Uterus (tissue), 4 donors: ENCODE measurements at places on chromosomes 3 and 15. TPM values are rescaled to one million over a fixed set of nuclear protein-coding genes. Genes with fewer than 3 reads are reported as not detected.

The PXYLP1 gene
- 28.7 TPM for total RNA-seq

The IMPG2 gene
- total RNA-seq: 0.70 TPM

The BUB1B gene
- total RNA-seq: 31.5 TPM

The NRG4 gene
- not detected for total RNA-seq

DNA sequence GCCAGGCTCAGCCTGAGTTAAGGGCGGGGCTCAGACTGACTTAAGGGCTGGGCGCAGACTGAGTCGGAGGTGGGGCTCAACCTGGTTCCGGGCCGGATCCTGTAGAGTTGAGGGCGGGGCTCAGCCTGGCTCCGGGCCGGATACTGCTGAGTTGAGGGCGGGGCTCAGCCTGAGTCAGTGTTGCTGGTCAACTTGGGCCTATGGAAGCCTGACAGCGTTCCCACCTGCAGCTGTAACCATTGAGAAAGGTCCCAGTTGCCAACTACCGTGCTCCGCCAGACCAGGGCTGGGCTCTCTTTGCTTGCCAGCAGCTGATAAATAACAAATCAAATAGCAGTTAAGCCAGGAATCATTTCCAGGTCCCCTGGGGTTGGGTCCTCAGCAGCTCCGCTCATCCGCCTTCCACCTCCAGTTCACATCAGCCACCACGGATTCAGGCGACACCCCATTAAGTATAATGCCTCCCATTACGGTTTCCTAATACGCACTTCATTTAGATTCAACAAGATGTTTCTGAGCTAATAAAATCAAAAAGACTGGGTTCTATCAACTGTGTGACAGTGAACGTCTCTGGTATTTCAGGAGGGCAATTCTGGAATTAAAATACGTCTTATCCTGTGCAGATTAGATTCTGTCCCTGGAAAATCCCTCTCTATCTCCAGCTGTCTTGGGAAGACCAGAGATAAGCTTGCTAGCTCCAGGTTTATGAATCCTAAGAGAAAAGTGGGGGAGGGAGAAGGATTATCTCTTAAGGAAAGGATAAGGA is 7.3 kb downstream of the GRIP2 start:
- H3K27me3 ChIP-seq: no peaks in the 10 kb centered on the region
- no peak overlapping the region for H3K4me3 ChIP-seq
- H3K4me1 ChIP-seq: no peaks in the 10 kb centered on the region
- H3K27ac ChIP-seq: no peak overlapping the region

DNA sequence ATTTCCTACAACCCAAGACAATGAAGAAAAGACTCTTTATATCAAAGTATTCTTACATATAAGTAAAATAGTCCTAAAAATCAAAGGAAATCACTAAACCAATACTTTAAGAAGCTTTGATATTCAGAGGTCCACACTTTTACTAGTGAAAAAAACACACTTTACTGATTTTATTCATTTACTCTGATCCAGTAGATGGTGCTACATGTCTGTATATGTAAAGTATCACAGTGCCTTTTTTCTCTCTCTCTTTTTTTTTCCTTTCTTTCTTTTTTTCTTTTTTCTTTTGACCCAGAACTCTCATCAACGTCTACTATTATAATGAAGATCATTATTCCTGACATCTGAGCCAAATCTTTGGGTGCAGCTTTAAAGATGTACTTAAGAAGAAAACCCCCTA is 10.8 kb upstream of the CCDC39 start:
- no peaks in the 10 kb centered on the region for H3K27me3 ChIP-seq
- H3K4me3 ChIP-seq: no peak overlapping the region
- DNase-seq: no peak

GRCh38 chr15:80618685-80619400 is 76.3 kb upstream of the ABHD17C start:
- no peaks in the 10 kb centered on the region for H3K27me3 ChIP-seq
- no peaks in the 10 kb centered on the region for H3K4me1 ChIP-seq
- DNase-seq: no peak
- no peak overlapping the region for H3K4me3 ChIP-seq
- H3K27ac ChIP-seq: no peak overlapping the region

DNA sequence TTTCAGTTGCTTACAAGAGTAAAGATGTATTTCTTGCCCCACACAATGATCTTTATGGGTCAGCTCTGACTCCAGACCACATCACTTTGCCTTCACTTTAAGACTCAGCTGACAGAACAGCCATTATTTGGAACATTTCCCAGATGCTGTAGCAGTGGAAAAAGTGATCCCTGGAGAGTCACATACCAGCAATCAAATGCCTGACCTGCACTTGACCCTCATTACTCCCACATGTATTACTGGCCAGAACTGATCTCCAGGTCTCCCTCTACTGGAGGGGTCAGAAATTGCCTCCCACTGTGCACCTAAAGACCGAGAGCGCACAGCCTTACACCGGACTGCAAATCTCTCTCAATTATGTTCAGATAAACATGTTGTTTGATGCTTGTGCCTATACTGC is 88.6 kb upstream of the ZNF385D start:
- no peak overlapping the region for H3K4me3 ChIP-seq
- H3K4me1 ChIP-seq: no peaks in the 10 kb centered on the region
- H3K27me3 ChIP-seq: no peaks in the 10 kb centered on the region
- DNase-seq: no peak
- no peak overlapping the region for H3K27ac ChIP-seq

DNA sequence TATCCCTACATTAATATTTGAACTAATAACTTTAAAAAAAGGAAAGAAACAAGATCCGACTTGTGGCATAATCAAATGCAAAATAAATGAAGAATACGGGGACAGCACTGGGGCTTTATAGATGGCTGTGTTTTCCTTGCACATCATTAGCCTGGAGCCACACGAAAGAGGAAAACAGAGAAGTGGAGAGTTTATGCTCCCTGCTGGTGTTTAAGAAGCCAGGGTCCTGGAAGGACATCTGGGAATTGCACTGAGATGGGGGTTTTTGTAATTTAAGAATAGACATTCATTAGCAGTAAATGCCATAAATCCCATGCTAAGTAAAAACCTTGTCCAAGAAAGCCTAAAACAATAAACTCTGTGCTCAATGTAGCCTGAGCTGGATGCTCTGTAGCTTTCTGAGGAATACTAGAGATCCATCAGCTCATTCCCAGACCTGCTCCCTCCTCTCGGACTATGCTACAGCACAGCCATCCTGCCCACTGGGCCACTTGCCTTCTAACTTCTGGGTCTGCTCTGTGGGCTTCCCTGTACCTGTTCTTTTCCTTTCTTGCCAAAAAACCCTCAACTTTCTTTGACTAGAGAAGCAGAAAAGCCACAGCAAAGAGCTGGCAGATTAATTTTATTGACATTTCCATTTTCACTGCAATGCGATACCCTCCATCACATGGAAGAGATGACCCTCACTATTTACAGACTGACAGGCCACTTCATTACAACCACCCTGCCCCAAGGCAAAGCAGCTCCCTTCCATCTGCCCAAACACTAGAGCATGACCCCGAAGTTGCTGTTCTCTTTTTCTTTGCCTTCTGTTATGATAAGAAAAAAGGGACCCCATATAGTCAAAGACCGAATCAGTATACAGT is 62.3 kb downstream of the MEIS2 start:
- no peaks in the 10 kb centered on the region for H3K4me1 ChIP-seq
- DNase-seq: no peak
- peak overlapping the region; percentile 14 for H3K27ac ChIP-seq
- no peaks in the 10 kb centered on the region for H3K36me3 ChIP-seq

DNA sequence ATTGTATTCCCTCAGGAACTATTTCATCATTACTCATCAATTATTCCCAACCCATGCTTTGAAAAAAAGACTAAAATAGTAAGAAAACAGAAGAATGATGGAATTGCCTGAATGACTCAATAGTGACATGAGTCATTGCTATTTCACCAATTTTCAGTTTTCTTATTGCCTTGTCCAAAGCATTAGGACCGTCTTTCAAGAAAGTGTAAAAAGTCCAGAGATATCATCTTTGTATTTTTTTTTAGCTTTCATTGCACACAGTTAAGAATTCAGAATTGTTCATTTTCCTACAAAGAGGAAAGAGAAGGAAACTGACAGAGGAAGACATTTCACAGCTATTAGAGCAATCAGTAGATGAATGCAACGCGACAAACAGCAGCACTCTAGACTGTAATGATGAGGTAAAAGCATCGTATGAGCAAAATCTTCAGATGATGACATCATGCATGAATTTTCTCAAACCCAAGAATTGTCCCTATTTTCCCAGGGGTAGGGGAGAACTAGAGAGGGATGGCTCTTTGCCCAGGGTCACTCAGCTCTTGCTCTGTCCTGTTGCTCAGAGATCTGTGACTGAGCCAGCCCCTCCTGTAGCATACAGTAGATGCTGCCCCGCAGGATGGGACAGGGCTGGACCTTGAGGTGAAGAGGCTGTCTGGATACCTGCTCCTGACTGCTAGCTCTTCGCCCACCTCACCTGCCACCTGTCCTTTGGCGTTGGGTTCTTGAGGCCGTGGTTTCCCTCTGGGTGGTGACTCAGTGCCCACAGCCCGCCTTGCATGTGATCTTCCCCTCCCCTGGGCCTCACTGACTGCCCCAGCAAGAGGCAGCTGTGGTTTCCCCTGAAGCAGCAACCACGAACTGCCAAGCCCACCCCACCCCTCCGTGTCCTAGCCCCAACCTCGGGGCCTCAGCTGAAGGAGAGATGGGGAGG is 84.8 kb downstream of the PPCDC start:
- no peaks in the 10 kb centered on the region for H3K27me3 ChIP-seq
- no peak for DNase-seq
- no peaks in the 10 kb centered on the region for H3K4me1 ChIP-seq
- no peak overlapping the region for H3K4me3 ChIP-seq
- no peaks in the 10 kb centered on the region for H3K36me3 ChIP-seq

- H3K27me3 ChIP-seq: no peaks in the 10 kb centered on the region
- H3K36me3 ChIP-seq: no peaks in the 10 kb centered on the region
- peak; percentile 57 for DNase-seq
- no peak overlapping the region for H3K27ac ChIP-seq
- no peaks in the 10 kb centered on the region for H3K4me1 ChIP-seq
- H3K4me3 ChIP-seq: no peak overlapping the region
These were observed 115.6 kb downstream of the CHDH start for GRCh38 chr3:53730576-53730975.

DNA sequence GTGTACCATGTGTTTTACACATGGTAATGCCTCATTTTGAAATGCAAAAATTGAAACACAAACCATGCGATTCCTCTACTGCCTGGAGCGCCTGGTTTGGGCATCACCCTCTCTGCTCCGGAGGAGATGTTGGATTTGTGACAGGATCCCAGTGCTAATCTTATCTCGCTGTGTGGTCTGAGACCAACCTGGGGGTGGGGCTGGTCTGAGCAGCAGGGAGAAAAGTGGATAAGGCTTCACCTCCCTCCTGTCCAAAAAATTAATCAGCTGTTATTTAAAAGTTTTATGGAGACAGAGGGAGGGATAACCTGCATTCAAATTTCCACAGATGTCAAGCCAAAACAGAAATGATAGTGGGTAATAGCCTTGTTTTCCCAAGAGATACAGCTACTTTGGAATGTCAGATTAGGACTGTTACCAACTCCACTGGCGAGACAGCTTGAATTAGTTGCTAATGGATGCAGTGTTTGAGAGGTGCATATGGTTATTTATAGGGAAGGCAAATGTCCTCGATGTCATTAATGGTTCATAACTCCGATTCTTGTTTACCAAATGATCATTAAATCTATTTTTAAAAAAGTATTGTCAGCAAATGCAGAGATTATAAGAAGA is 54.0 kb upstream of the SKOR1 start:
- H3K27me3 ChIP-seq: no peaks in the 10 kb centered on the region
- H3K27ac ChIP-seq: no peak overlapping the region
- no peak for DNase-seq
- no peaks in the 10 kb centered on the region for H3K36me3 ChIP-seq
- H3K4me3 ChIP-seq: no peak overlapping the region

DNA sequence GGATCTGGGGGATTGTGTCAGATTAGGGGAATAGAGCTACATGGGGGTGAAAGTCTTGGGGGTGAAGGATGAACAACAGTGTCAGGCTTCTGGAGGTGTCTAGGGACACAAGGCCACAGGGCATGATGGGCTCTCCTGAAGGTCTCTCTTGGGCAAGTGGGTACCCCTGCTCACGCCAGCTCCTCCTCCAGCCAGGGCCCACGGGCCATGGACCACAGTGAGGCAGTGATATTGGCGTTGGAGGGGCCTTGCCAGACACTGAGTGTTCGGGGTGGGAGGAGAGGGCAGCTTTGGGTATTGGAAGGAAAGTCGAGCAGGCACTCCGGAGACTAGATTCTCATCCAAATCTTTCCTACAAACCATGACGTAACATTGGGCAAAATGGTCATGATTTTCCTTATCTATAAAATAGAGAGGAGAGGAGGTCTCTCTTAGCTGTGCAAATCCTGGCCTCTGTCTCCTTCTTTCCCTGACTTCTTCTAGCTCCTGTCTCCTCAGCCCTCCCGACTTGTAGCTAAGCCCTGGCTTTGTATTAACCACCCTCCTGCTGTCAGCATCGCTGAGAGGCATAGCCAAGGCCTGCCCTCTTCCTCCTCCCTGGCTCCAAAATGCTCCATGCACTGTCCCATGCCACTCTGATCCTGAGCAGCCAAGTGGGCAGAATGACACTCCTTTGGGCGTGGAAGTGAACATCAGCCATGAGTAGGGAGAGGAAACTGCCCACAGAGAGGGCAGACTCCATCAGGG is 24.0 kb upstream of the SRP14 start:
- no peak for DNase-seq
- no peaks in the 10 kb centered on the region for H3K4me1 ChIP-seq
- H3K27me3 ChIP-seq: no peaks in the 10 kb centered on the region
- H3K4me3 ChIP-seq: no peak overlapping the region
- no peak overlapping the region for H3K27ac ChIP-seq
- H3K36me3 ChIP-seq: no peaks in the 10 kb centered on the region

DNA sequence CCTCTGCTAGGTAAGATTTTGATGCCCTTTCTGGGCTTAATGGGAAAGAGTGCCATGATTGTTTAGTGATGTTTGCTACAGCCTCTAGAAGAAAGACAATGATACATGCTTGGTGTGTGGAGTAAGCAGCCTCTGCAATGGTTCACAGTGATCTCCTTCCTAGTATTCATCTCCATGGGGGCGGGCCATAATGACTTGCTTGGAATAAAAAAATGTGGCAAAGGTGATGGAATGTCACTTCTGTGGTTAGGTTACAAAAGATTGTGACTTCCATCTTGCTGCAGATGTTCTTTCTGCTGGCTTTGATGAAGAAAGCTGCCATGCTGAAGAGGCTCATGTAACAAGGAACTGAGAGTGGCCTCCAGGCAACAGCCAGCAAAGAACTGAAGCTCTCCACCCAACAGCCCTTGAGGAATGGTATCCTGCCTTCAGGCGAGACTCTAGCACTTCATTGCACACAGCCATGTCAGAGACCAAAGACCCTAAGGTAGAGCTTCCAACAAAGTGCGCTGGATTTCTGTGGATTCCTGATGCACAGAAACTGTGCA is 139.1 kb upstream of the LRIG1 start:
- H3K27ac ChIP-seq: no peak overlapping the region
- H3K4me3 ChIP-seq: no peak overlapping the region
- no peak for DNase-seq
- H3K36me3 ChIP-seq: no peaks in the 10 kb centered on the region
- no peaks in the 10 kb centered on the region for H3K4me1 ChIP-seq
- no peaks in the 10 kb centered on the region for H3K27me3 ChIP-seq

- no peaks in the 10 kb centered on the region for H3K27me3 ChIP-seq
- H3K4me1 ChIP-seq: no peaks in the 10 kb centered on the region
- H3K27ac ChIP-seq: no peak overlapping the region
- no peaks in the 10 kb centered on the region for H3K36me3 ChIP-seq
- DNase-seq: no peak
- H3K4me3 ChIP-seq: no peak overlapping the region
These were observed 83.2 kb upstream of the SNRPA1 start for GRCh38 chr15:101378171-101378755.

- no peaks in the 10 kb centered on the region for H3K4me1 ChIP-seq
- no peak overlapping the region for H3K27ac ChIP-seq
- no peaks in the 10 kb centered on the region for H3K36me3 ChIP-seq
- DNase-seq: no peak
These were observed 81.6 kb upstream of the MDFIC2 start for GRCh38 chr3:70393881-70394612.
